SK-N-SH (cell line): ENCODE measurements at places on chromosomes 2 and 18.

GRCh38 chr2:33363325-33364298, 112.8 kb upstream of the RASGRP3 start:
- H3K27me3 ChIP-seq: no peaks in the 10 kb centered on the region
- peaks cover 57% of the 10 kb centered on the region; the same call in 1 of the 2 replicates for H3K36me3 ChIP-seq
- H3K4me3 ChIP-seq: no peak overlapping the region

GRCh38 chr2:68404893-68405799, 40.1 kb downstream of the PLEK start:
- H3K36me3 ChIP-seq: no peaks in the 10 kb centered on the region
- no peaks in the 10 kb centered on the region for H3K4me1 ChIP-seq
- H3K4me3 ChIP-seq: no peak overlapping the region
- no peak for DNase-seq
- no peak overlapping the region for H3K27ac ChIP-seq
- H3K27me3 ChIP-seq: peaks cover 9% of the 10 kb centered on the region; the same call in 1 of the 2 replicates

GRCh38 chr2:118813111-118813510, 34.3 kb downstream of the EN1 start:
- no peaks in the 10 kb centered on the region for H3K36me3 ChIP-seq
- H3K27ac ChIP-seq: no peak overlapping the region
- H3K4me1 ChIP-seq: no peaks in the 10 kb centered on the region
- DNase-seq: no peak
- peaks cover 13% of the 10 kb centered on the region; the same call in 1 of the 2 replicates for H3K27me3 ChIP-seq

DNA sequence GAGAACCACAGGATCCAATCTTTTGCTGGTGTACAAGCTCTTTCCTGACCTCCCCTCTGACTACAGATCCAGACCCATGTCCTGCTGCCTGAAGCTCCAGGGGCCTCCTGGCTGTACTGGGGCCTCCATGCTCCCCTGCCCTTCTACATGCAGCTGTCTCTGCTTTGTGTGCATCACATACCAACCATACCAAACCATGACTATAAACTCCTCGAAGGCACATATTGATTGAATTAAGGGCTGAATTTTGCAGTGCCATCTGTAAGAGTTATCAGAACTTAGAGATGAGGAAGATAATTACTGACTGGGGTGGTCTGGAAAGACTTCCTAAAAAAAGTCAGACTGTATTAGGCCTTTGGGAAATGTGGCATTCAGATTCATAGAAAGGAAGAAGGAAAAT, 139.9 kb upstream of the CXCR4 start:
- H3K4me1 ChIP-seq: peaks cover 8% of the 10 kb centered on the region
- peak; percentile 56 for DNase-seq
- no peaks in the 10 kb centered on the region for H3K36me3 ChIP-seq
- H3K27me3 ChIP-seq: no peaks in the 10 kb centered on the region
- H3K4me3 ChIP-seq: no peak overlapping the region
- H3K27ac ChIP-seq: no peak overlapping the region

DNA sequence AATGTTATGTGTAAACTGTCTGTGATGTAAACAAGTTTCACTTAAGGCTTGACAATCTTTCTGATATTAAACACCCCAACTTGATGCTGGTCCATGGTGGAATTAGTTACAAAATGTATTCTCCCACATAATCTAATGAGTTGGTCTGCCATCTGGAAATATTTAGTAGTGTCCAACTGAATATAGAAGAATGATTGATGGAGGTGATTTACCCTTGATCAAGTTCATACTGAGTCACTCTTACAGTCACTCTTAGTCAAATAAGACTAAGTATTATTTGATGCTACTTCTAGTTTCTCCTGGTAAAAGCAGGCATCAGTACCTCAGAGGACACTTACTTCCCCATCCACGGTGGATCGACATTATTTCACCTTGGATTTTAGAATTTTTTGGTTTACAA, 198.1 kb downstream of the SATB2 start:
- H3K4me1 ChIP-seq: no peaks in the 10 kb centered on the region
- no peak for DNase-seq
- no peaks in the 10 kb centered on the region for H3K36me3 ChIP-seq
- H3K27me3 ChIP-seq: no peaks in the 10 kb centered on the region
- no peak overlapping the region for H3K4me3 ChIP-seq

- peak; percentile 71 for DNase-seq
- no peaks in the 10 kb centered on the region for H3K27me3 ChIP-seq
- H3K4me1 ChIP-seq: peaks cover 41% of the 10 kb centered on the region
- peak overlapping the region; percentile 99 for H3K4me3 ChIP-seq
- peaks cover 4% of the 10 kb centered on the region for H3K36me3 ChIP-seq
These were observed 405 bp downstream of the PPP3R1 start for GRCh38 chr2:68251855-68252399.
